Dermis microvascular lymphatic vessel endothelial cell (primary cell): ENCODE measurements at places on chromosomes 2 and 18. TPM values are rescaled to one million over a fixed set of nuclear protein-coding genes. Genes with fewer than 3 reads are reported as not detected.
A peak's percentile ranks its signal among the peaks of the same experiment; 100 is the strongest.

- DNase-seq: no peak
Measured at GRCh38 chr18:9731380-9731779, 23.3 kb downstream of the RAB31 start.

GRCh38 chr2:102129951-102130646, 12.4 kb upstream of the IL1R1 start:
- DNase-seq: no peak

DNA sequence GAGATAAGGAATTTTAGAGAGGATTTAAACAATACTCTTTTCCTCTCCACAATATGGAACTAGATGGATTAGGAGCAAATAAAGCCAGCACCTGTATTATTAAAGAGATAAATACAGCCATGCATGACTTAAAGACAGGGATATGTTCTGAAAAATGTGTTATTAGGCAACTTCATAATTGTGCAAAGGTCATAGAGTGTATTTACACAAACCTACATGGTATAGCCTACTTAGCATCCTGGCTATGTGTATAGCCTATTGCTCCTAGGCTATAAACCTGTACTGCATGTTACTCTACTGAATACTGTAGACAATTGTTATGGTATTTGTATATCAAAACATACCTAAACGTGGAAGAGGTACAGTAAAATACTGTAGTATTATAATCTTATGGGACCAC, 53.0 kb downstream of the PTRHD1 start:
- DNase-seq: no peak

DNA sequence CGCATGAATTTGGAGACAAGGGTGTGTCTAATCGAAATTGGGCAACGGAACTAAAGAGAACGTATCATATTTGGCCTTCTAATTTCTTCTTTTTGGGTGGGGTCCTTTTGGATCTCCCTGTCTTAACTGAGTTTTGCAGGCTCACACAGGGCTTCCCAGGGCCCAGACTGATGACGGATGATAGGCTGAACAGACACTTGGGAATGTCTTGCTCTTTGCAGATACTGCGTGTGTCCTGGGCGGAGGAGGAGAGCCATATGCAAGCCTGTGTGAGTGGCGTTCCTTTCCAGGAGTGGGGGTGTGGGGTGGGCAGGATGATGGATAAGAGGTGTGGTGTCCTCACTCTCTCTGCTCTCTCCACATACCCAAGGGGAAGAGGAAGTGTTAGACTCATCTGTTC, 40.1 kb downstream of the TNP1 start:
- DNase-seq: no peak

Gene PLCD4
- 0.76 and 1.4 TPM in 2 replicates for total RNA-seq

- no peak for DNase-seq
Measured at GRCh38 chr2:164890544-164890943, 48.9 kb upstream of the COBLL1 start.

GRCh38 chr2:65396348-65397026, 35.9 kb downstream of the SPRED2 start:
- DNase-seq: no peak

- no peak for DNase-seq
Measured at GRCh38 chr2:203787979-203788378, 79.6 kb upstream of the CTLA4 start.

DNA sequence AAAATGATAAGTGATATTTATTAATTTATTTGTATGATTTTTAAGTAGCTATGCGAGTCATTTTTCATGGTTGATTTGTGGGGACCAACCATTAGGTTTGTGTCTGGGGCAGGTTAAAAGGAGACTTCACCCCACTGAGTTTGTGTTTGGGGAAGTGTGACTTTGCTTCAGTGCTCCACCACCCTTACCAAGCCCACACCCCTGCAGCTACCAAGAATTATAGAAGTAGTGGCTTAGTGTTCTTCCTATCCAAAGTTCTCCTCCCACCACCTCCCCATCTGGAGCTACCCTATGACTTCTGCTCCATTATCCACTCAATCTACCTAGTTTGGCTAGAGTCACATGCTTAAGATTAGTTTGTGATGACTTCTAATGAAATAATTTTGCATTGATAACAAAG, 182.1 kb upstream of the ZEB2 start:
- no peak for DNase-seq

Gene LINC00305
- not detected in 2 replicates for total RNA-seq

GRCh38 chr18:9380101-9380500, 45.5 kb downstream of the TWSG1 start:
- DNase-seq: no peak

- DNase-seq: no peak
Measured at GRCh38 chr2:54895730-54896129, 154.5 kb downstream of the RTN4 start.

DNA sequence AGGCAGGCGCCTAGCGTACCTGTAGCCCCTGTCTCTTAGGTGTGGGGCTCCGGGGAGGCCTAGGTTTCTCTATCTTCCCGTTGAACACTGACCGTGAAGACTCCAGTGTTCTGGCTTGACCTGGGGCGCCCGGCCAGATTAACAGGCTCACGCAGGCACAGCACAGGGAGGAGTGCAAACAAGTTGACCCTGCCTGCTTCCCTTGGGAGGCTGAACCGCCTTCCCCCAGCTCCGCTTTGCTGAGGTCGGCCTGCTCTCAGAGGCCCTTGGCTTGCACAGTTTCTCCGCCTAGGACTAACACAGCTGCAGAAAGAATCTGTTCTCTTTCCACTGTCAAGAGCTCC, 567 bp downstream of the PCYOX1 start:
- DNase-seq: peak; percentile 10

Gene TBC1D8
- 62.4 and 120 TPM in 2 replicates for total RNA-seq

Gene DES
- total RNA-seq: not detected in 2 replicates

Gene TRIB2
- total RNA-seq: 60.7 and 107 TPM in 2 replicates

DNA sequence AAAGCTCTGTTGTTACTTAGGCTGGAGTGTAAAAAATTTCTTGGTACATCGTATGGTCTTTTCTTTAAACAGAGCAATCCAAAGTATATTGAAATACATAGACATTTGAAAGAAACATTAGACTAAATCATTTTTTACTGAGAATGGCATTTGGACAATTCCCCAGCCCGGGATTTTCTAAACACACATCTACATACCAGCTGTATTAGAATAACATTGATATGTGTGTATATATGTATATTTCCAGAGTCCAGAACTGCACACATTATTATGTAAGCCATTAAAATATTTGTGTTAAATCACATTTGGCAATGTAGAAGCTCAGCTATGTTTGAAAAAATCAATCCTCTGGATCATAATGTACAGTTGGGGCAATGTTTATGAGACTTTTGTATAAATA, 1853.6 kb upstream of the LRRTM1 start:
- no peak for DNase-seq

DNA sequence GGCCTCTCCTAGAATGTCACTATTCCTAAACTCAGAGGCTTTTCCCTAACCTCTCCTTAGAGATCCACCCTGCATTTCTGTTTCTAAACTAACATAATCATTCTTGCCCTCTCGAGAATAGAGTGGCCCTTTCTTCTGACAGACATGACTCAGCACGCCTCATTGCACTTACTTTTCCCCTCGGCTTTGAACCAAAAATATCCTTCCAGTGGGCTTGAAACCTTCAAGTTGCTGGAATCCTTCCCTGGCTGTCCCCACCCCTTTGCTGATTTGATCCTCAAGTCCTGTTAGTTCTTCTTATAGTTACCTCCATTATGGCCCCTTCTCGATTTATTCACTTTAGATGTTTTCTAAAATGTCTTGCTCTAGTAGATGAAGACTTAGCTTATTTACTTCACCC, 158.0 kb downstream of the LTBP1 start:
- DNase-seq: no peak

GRCh38 chr2:210617732-210618330, 61.4 kb downstream of the CPS1 start:
- peak; percentile 41 for DNase-seq

DNA sequence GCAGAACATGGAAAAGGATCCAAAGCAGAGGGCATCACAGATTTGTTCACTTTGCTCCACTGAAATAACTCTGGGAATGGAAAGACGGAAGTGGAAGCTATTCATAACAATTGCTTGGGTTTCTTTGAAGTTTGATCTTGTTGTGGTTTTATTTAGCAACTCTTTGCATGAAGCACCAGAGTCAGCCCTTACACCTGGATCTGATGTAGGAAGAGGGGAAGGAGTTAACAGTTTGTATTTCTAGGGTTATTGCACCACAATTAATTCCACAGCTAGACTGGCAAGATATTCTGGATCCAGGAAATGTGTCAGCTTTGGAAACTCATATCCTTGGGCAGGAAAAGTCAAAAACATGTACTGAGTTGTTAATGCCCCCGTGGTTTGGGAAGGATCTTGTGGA, 1143.4 kb downstream of the CNTNAP5 start:
- no peak for DNase-seq

GRCh38 chr2:169129703-169130243, 60.4 kb downstream of the DHRS9 start:
- DNase-seq: no peak

DNA sequence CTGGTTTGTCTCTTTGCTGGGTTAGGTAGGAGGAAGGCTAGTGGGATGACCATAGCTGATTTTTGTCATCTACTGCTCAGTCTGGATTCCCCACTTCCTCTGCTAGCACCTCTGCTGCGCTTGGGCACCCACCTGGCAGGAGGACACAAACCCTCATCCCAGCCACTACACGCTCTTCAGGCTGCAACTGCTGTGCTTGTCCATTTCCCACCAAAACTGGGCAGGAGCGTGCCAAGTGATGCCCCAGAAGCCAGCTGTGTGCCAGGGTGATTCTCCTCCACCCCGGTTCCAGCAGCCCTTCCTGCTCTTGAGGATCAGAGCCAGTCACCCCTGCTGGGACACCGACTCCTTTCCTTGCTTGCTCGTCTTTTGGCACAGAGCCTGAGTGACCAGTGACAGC, 15.7 kb upstream of the PER2 start:
- no peak for DNase-seq

Gene CDCA7
- 4.0 and 6.4 TPM in 2 replicates for total RNA-seq

- DNase-seq: no peak
Measured at GRCh38 chr18:59939127-59939526, 39.3 kb downstream of the PMAIP1 start.

DNA sequence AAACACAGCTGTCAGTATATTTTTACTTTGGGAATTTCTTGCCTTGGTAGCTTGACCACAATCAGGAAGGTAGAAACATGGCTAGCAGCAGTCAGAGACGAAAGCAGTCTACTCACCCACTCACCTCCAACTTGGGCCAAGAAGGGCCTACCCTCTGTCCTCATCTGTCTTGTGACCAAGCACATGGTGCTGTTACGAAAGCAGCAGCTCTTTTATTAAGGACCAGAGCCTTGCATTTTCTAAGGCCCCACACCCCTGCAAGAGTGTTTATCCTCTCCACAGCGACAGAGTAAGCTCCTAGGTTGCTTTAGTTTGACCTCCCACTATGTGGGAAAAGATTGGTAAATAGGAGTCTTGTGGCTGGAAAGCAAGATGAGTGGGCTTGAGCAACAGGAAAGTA, 31.3 kb upstream of the MSTN start:
- DNase-seq: no peak

Gene RAB6D
- under 0.01 TPM in 1 of 2 replicates, not detected in the other for total RNA-seq

Gene ANTXR1
- total RNA-seq: under 0.01 TPM in 2 replicates

- no peak for DNase-seq
Measured at GRCh38 chr2:229528846-229529245, 185.5 kb downstream of the DNER start.

Gene MC5R
- total RNA-seq: not detected in 2 replicates

GRCh38 chr18:35045121-35045520, 3.9 kb downstream of the MAPRE2 start:
- peak; percentile 27 for DNase-seq

Gene FKBP7
- 16.0 and 17.3 TPM in 2 replicates for total RNA-seq

Gene REG1A
- not detected in 2 replicates for total RNA-seq

Gene REG3G
- total RNA-seq: not detected in 2 replicates

DNA sequence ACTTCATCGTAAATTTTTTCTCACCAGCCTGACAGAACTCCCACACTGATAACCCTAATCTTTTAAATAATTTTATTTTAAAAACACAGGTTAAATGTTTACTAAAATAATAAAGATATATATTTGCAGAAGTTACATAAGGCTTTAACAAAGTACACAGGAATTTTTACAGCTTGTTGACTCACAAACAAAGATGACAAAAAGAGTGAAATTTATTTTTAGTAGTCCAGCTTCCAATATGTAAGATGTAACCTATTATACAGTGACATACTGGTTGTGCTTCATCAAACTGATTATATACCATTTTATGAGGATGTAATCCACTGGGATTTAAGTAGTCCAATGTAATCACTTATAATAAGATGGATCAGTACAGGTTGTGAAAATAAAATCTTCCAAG, 348.9 kb upstream of the SLC39A10 start:
- no peak for DNase-seq

- peak; percentile 65 for DNase-seq
Measured at GRCh38 chr2:9178904-9179571, 27.6 kb upstream of the ASAP2 start.

- DNase-seq: no peak
Measured at GRCh38 chr2:110678457-110679336, 834 bp upstream of the BUB1 start.

GRCh38 chr2:218397463-218397819, 2.2 kb upstream of the CTDSP1 start:
- no peak for DNase-seq

DNA sequence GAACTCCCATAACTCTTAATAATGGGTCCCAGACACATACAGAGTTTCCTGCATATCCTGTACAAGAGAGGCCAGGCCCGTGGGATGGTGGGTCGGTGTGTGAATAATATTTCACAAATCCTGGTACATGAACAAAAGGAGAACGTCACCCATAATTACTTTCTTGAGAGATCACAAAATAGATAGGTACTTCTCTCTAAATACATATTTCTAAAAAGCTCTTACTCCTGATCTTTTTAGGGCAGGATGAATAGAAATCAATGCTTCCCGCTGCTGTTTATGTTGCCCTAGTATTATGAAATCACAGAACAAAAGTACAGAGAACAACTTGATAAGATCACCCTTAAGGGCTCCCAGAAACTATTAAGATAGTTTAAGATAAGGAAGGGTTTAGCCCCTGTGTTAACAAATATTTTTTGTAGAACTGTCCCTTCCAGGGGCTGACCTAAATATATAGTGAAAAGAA, 5.4 kb downstream of the IRS1 start:
- DNase-seq: no peak

Gene MAP3K19
- total RNA-seq: not detected in 2 replicates

Gene CYS1
- total RNA-seq: under 0.01 TPM in 2 replicates

GRCh38 chr2:101486258-101486701, 11.4 kb upstream of the RFX8 start:
- no peak for DNase-seq

DNA sequence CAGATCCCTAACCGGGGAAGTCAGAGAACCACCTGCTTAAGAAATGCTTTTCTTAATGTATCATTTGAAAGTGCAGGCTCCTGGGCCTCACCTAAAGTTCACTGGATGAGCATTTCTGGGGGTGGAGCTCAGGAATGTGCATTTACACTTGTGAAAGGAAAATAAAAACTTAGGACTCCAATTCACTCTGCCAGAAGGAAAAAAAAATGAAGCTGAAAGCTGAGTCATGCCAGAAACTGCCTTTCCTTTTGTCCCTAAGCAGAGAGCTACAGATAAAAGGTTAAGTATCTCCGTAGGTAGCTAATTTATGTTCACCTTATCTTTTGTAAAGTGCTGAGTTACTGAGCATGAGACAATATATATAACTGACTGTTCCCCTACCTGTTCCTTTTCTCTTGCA, 229.5 kb upstream of the MEX3C start:
- no peak for DNase-seq

GRCh38 chr18:1483385-1483784, 578.7 kb downstream of the ADCYAP1 start:
- DNase-seq: no peak

Gene MORN2
- 7.6 and 9.6 TPM in 2 replicates for total RNA-seq

Gene GRB14
- 0.38 and 0.64 TPM in 2 replicates for total RNA-seq

GRCh38 chr2:61946666-61947065, 41.2 kb downstream of the COMMD1 start:
- no peak for DNase-seq
